ENCODE measurements at places on chromosomes 6 and 20.

- no peak for DNase-seq
Measured at GRCh38 chr6:47106721-47107197, 64.6 kb upstream of the ADGRF1 start.

DNA sequence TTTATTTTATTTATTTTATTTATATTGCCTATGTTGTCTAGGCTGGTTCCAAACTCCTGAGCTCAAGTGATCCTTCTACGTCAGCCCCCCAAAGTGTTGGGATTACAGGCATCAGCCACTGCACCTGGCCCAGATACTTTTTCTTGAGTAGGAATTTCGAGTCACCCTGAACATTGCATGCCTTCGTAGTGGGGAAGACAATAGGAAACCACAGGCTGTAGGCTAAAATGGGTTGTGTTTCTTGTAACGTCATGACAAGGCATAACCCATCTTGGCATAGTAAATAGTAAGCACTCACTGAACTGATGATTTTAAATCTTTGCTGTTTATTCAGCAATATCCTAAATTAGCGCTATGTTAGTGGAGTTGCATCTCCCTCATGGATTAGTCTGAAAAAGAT lies 34.9 kb downstream of the PTPN1 start:
- DNase-seq: no peak

- no peak for DNase-seq
Measured at GRCh38 chr6:138446821-138447220, 42.8 kb downstream of the HEBP2 start.

- DNase-seq: no peak
Measured at GRCh38 chr6:43848671-43849391, 78.8 kb downstream of the VEGFA start.

DNA sequence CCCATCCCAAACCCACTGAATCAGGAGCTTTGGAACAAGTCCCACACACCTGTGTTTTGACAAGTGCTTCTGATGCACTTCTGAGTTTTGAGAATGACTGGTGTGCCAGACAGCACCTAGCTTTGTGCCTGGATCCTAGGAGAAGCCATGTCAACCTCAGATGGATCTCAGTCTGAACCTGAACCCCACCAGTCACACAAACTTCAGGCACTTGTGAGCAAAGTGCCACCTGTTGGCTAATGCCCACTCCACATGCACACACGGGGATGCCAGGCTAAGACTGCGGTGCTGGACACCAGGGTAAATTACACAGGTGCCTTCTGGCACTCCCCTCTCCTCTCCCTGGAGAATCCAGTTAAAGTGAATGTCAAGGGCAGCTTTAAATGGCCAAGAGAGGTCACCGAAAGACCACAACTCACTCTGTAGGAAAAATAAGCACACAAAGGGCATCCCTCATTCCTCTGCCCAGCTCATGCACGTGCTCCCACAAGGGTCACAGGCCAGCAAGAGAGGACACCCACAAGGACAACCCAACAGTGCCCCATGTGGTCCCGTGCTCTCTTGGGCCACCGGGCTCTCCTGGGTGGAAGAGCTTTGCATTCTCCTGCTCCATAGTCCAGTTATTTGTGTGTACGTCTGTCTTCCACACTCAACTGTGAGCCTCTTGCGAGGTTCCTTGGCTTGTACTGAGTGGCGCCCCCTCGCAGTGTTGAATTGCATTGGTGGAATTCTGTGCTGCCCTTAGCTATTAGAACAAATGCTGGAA lies 45.6 kb downstream of the TAF8 start:
- DNase-seq: no peak

- no peak for DNase-seq
Measured at GRCh38 chr6:13500264-13500663, 12.9 kb upstream of the GFOD1 start.

DNA sequence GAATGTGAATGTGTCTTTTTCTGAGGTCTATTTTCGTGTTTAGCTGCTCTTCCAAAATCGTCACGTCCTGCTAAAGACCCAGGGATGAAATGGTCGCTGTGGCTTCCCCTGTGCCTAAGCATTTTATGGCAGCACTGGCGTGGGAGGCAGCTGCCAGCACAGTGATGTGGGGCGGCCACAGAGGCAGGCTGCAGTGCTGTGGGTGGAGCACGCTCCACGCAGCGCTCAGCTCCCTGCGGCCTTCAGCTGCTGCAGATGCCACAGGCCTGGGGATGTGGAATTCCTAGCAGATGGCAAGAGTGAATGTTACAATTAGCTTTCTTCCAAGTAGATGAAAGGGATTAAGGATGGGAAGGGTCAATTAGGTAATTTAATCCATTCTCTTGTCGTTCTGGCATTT lies 242.6 kb downstream of the SMOC2 start:
- no peak for DNase-seq

- DNase-seq: no peak
Measured at GRCh38 chr20:38430679-38431325, 4.3 kb downstream of the SNHG17 start.

DNA sequence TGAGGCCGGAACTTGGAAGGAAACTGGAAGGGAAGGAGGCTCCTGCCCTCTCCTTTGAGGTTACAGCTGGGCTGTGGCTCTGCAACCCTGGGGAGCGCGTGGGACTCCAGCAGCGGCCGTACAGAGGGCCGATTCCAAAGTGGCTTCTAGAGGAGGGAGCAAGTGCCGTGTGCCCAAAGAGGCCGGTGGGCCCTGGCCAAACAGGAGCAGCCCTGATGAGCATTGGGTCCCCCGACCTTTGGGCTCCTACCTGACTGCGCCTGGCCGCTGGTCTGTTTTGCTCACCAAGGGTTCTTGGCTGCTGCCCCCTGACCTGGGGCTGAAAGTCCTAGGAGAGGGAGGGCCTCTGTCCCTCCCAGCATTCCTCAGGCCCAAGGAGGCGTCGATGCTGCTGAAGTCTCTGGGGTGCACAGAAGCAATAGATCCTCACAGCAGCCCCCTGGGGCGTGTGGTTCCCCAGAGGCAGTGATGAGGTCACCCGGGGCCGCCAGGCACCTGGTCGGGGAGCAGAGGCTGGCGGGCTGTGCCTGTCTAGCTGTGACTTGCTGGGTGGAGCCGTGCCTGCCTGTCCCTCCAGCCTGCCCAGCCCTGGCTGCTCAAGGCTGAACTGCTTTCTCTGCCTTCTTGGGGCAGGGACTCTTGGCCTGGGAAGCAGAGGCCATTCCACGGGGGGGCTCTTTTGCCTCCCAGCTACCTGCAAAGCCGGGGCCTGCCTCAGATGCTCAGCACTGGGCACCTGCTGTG lies 9.8 kb downstream of the RBM38 start:
- DNase-seq: no peak

GRCh38 chr20:300345-300990 lies 3.1 kb downstream of the ZCCHC3 start:
- DNase-seq: no peak

DNA sequence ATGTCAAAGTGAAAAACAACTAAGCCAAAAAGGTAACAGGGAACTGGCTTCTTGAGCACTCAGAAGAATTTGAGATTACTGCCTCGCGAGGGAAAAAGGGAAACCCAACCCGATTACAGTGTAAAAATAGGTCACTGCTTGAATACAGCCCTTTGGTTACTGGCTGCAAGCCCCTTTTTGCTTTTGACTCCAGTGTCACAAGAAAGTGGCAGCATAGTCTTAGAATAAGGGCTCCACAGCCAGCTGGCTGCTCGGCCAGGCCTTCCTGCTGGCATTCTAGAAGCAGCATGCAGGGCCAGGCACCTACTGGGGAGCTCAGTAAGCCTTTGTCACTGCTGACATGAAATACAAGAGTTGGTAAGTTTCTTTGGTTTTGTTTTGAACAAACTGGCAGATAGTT lies 83.0 kb downstream of the ZHX3 start:
- no peak for DNase-seq

DNA sequence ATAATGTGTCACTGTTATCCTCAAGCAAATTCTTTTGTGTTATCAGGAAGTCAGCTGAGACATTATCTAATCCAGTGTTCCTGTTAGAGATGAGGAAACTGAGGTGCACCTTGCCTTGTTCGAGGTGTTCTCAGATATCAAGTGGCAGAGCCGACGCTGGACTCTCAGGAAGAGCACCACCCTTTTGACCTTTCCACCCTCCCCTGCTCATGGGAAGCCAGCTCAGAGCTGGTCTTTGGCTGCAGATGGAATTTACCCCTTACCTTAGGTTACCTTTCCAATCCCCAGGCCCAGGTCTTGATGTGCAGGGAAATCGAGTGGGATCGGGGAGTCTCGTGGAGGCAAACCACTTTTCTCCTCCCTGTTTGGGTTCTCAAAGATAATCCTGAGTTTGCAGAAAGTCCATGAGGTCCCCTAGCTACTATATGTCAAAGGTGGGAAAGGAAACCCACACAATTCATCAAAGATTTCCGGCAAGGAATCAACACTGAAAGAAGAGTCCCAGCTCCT lies 62.9 kb upstream of the PIM1 start:
- no peak for DNase-seq

GRCh38 chr6:34248198-34248726 lies 544 bp downstream of the SMIM29 start:
- no peak for DNase-seq

GRCh38 chr6:109167562-109167961 lies 72.3 kb downstream of the CEP57L1 start:
- DNase-seq: no peak

DNA sequence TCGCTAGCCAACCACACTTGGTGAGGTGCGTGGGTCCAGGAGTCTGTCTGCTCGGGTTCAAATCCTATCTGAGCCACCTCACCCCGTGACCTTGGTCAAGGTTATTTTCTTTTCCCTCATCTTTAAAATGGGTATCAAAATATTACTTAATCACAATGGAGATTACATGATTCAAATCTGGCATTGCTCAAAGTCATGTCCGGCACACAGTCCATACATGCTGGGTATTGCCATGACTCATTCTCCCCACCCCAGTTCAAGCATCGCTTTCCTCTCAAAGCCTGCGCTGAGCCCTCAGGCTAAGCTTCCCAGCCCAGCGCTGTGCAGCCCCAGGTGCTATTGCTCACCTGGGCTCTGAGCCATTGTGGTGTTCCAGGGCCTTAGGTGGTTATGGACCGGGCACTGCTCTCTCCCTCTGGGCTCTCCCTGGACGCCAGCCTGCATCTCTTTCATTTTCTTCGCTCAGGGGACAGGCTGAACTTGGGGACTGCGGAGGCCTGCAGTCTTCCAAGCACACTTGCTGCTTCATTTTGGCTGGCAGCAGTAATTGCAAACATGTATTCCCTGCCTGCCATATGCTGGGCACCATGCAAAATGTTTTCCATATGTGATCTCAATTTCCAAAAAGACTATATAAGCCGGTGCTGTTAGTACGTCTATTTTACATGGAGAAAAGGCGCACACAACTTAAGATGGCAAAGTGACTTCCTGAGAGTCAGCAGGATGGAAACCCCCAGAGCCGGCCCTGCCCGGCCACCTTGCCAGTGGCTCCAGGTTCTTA lies 27.3 kb downstream of the WRNIP1 start:
- DNase-seq: no peak

GRCh38 chr6:92790381-92790780 lies 629.0 kb downstream of the EPHA7 start:
- no peak for DNase-seq

- no peak for DNase-seq
Measured at GRCh38 chr6:27441001-27441400, 31.9 kb downstream of the ZNF184 start.

DNA sequence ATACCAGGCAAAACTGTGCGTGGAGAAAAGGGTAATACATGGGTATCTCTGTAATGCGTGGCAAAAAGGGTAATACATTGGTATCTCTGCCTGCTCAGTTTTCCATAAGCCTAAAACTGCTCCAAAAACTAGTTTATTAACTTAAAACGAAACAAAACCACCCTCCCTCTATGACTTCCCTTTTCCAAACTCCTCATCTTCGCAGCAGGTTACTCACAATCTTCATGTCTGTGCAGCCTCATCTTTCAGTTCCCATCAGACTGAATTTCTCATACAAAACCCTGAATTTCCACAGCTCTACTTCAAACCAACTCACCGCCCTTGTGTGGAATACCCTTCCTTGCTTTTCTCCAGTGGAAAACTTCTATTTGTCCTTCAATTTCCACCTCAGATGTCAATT lies 199.4 kb downstream of the PHACTR1 start:
- DNase-seq: no peak

DNA sequence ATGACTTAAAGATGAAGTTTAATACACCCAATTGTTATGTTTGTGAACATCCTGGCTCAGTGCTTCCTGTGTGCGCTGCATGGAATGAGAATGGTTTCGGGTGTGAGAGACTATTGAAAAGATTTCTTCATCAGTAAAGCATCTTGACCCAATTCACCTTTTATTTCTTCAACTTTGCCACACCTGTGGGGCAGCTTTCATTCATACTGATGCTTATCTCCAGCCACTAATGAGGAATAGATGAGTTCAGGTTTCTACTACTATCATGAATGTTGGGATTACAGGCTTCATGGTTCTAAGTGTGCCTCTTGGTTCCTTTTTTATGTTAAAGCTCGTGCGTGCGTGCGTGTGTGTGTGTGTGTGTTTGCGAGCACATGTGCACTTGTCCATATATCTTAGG lies 373.7 kb upstream of the SOX4 start:
- DNase-seq: no peak

GRCh38 chr20:44073011-44073674 lies 113.8 kb downstream of the JPH2 start:
- no peak for DNase-seq

- no peak for DNase-seq
Measured at GRCh38 chr20:43514648-43514999, 7.1 kb downstream of the L3MBTL1 start.

DNA sequence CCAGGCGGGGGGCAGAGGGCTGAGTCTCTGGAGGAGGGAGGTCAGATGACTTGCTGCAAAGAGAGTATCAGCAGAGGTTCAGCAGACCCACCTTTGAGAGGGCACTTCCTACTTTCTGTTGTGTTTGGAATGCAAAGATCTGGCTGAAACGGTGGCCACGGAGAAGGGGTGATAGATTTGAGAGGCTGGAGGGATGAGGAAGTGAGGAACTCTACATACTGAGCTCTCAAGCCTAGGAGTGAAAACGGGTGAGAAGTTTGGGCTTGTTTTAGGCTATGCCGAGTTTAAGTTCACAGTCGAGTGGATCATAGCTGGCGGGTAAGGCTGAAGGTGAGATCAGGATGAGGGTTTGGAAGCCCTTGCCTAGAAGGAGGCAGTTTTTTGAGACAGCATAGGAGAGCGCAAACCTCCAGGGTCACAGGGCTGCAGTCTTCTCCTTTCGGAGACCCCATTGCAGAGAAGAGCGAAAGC lies 477 bp upstream of the ITPA start:
- no peak for DNase-seq

GRCh38 chr6:147382945-147383554 lies 125.4 kb upstream of the SAMD5 start:
- DNase-seq: peak; percentile 38

DNA sequence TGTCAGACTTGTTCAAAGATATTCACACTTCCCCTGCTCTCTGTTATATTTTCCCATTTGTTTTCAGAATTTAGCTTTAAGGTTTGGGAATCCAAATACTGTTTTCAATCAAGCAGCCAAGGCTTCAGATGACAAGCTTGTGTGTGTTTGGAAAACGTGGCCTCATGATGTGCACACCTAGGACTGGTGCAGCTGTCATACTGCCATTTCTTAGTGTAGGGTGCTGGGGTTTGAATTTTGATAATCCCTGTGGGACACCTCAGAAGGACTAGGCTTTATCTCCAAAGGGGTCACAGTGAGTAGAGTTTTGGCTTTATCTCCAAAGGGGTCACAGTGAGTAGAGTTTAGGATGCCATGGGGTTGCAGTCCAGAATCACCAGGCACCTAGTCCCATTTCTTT lies 65.3 kb upstream of the JAG1 start:
- DNase-seq: no peak

GRCh38 chr20:39670988-39671387 lies 708.8 kb downstream of the DHX35 start:
- DNase-seq: no peak

- no peak for DNase-seq
Measured at GRCh38 chr6:104483225-104483834, 376.4 kb downstream of the HACE1 start.
